ENCODE measurements at places on chromosomes 2 and 18.

- DNase-seq, result no peak
These were observed 80.8 kb downstream of the EHD3 start for GRCh38 chr2:31314761-31315160.

DNA sequence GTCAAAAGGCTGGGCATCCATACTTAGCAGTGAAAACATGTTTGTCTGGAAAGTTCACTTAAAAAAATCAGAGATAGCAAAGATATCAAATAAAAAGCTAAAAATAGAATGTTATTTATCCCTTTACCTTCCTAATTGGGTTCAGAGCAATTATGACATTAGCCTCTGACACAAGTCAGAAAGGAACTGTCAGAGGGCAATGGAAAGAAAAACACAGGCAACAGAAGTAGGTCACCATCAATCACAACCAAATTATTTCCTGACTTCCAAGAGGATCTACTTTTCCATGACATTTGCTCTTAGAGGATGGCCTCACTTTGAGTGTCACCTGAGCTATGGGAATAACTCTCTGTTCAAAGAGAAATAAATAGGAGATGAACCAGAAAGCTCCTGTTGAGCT, 27.5 kb downstream of the MYOM1 start:
- DNase-seq, result no peak

GRCh38 chr2:69829256-69830044, at the start of gene GMCL1:
Gene GMCL1 (plus strand): TSS chr2:69829660. CDS start chr2:69829893, 233 bp downstream.
- DNase-seq, result peak; percentile 99

DNA sequence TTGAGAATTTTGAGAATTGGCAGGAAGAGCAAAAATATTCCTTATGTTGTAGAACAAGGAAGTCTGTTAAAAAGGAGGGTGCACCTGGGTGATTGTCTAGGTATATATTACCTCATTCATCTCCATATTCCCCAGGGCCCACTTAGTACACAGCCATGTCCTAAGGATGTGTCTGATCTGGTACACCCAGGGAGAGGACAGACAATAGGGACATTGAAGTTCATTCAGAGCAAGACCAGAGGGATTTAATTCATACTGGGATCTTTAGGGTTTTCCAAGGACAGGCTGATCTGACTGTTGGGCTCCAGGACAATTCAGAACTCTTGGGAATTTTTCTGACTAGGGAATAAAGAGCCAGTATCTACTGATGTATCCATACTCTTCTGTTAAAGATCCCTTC, 112.1 kb downstream of the PHLPP1 start:
- no peak for DNase-seq

DNA sequence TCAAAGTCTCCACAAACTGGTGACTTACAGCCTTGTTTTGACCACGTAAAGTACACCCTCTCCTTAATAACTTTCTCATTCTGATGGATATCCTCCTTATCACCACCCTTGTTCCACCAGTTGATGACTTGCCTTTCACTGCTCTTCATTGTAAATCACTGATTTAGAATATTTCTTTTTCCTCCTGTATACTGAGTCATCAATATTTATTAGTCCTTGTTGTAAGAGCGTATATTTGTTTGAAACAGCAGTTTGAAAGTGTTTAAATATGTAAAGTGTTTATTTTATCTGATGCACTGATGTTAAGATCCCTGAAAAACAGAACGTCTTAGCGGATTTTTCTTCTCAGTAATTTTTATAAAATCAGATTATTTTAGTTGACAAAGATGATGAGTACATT, 34.2 kb upstream of the DYSF start:
- no peak for DNase-seq

- no peak for DNase-seq
These were observed 37.3 kb downstream of the GREB1 start for GRCh38 chr2:11571170-11571569.

- DNase-seq, result no peak
These were observed 284.5 kb downstream of the ZNF521 start for GRCh38 chr18:25067275-25068025.

DNA sequence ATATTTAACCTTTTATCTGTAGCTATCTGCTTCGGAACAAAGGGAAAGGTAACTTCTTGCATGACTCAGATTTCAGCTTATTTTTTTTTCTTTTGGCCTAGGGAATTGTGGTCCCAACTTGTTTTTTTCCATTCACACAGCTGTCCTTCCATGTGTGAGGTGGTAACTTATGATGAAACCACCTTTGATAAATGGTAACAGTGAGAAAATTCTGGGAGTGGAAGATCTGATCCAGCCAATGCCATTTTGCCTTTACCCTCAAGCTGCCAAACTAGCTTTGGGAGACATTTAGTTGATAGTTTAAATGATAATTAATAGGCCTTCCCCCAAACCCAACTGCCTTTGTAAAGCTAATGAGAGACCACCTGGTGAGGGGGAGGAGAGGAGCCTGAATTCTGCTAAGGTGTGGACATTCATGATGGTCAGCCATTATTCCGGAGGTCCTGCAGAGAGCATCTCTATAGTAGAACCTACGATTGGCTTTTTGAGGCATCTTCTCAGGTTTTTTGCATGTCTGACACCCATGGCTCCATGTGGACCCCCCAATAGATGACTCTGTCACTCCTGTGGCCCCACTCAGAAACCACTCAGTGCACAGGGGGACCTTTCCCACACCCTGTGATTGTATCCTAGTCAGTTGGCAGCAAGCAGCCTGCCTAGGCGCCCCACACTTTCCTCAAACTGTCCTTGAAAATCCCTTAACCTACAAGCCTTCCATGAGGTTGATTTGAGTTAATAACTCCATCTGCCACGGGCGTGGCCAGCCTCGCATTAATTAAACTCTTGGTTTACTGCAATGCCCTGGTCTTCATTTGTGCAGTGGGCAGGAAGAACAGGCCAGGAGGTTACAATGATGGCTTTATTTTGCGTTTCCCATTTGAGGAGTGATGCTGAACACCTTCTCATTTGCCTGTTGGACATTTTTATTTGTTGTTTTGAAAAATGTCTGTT, 263.5 kb upstream of the PXDN start:
- no peak for DNase-seq

- DNase-seq, result no peak
These were observed 66.5 kb downstream of the SLC40A1 start for GRCh38 chr2:189514104-189514503.

- no peak for DNase-seq
These were observed 36.4 kb downstream of the METTL4 start for GRCh38 chr18:2534906-2535305.

DNA sequence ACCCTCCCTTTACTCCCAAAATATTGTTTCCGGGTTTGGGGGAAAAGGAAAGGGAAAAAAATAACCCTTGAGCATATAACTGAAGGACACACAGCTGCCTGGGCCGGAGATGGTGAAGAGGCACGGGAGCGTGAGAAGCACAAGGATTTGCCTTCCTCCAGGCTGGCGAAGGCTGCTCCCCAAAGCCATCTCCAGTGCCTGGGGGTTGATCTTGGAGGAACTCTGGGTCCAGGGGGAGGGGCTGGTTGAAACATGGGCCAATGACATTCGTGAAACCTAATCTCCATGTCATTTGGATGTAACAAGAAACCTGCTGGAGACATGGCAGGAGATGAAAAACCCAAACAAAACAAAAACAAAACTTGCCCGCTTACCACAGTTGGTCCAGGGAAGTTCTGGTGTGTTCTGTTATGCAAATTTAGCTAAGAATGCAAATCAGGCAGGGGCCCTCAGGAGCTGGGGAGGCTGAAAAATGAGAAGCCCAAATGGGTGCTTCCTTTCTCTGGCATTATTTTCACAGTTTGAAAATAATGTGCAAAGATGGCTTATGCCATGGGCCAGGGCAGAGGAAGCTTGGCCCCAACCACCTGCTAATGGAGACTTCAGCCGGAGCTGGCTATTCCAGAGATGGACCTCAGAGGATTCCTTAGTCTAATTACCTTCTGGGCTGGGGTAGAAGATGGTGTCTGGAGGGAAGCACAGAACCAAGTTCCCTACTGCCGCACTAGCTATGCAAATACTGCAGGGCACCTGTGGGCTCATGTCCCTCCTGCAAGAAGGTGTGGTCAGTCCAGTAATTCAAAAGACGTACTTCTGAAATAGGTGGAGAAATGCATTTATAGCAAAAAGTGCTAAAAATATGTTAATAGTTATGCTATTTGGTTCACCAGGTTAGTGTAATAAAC, 180.9 kb downstream of the BCL2 start:
- no peak for DNase-seq

DNA sequence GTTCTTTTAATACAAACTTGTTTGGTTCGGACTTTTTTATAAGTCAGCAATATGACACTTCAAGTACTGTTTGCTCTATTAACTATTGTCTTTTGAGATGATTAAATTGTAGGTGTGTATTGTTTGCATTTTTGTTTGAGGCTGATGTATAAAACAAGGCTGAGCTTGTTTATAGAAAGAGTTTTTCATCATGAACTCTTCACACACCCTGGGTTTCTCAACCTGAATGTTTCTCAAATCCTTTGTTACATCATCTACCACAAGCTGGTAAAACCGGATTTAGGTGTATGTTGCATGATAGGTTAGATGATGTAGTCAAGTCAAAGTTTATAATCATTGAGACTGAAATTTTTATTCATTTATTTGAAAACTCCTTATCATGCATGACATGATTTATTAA, 335.2 kb upstream of the LRATD1 start:
- DNase-seq, result no peak

GRCh38 chr2:31075941-31076590, 62.2 kb downstream of the GALNT14 start:
- DNase-seq, result no peak

- DNase-seq, result no peak
These were observed 3.7 kb downstream of the FBXO48 start for GRCh38 chr2:68463287-68463877.

DNA sequence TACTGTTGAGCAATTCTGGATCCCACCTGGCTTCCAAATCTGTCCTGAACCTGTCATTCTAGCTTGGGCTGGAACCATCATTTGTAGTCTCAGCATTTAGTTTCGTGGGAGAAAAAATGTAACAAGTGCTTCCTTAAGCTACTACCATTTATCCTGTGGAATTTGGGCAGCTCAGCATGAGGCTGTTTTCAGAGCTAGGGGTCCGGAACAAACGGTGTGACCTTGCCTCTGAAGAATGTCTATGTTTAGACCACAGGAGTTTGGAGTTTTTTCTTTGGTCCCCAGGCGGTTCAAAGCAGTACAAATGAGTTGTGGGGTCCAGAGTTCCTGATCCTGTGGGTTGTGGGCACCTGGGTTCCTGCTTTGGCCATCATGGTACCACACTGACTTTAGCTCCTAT, 59.1 kb upstream of the TMEM178A start:
- no peak for DNase-seq

DNA sequence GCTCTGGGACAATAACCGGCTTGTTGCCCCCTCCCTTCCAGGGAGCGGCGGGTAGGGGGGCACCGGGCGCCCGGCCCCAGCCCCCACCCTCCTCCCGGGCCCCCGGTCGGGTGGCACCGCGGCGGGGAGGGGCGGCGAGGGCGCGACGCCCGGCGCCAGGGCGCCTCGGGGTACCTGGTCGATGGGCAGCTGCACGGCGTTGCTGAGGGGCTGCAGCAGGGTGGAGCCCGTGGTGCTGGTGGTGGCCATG, 193 bp downstream of the MBOAT2 start:
- DNase-seq, result no peak

GRCh38 chr2:114192362-114192761, 250.1 kb upstream of the DPP10 start:
- no peak for DNase-seq

- peak; percentile 13 for DNase-seq
These were observed 122.9 kb downstream of the GLI2 start for GRCh38 chr2:120858361-120859106.

GRCh38 chr2:9844576-9844975, 1.3 kb downstream of the TAF1B start:
- DNase-seq, result no peak

GRCh38 chr2:168034616-168035015, 212.8 kb downstream of the STK39 start:
- DNase-seq, result no peak

- no peak for DNase-seq
These were observed 117.6 kb downstream of the MCFD2 start for GRCh38 chr2:46798041-46798440.

GRCh38 chr2:102401456-102401855, 21.5 kb upstream of the IL18RAP start:
- no peak for DNase-seq

DNA sequence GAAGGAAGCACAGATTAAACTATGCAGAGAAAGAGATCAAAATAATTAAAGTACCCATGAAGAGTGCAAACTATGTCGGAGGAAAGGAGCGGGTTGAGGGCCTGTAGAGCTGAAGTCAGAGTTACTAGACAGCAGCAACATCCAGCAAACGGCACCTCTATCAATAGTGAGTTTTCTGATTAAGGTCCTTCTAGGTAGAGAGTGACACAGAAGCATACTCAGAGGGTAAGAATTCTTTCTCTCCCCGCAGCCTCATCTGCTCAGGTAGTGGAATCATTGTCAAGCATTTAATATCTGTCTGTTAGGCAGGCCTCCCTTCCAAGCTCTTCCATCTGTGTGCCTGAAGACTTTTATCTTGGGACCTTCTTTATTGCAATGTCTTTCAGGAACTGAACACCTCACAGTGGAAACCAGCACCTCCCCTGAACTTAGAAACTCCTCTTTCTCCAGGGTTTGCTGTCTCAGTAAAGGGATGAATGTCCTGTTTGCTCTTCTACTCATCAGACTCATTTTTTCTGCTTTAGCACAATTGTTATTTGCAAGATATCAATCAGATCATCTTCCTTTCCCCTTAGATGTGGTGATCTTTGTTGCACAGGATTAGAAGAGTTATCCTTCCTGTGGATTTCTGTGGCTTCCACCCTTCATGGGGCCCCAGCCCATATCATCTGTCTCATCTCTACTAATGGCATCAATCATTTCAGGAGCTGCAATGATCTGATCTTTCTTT, 28.8 kb downstream of the SP140 start:
- no peak for DNase-seq

DNA sequence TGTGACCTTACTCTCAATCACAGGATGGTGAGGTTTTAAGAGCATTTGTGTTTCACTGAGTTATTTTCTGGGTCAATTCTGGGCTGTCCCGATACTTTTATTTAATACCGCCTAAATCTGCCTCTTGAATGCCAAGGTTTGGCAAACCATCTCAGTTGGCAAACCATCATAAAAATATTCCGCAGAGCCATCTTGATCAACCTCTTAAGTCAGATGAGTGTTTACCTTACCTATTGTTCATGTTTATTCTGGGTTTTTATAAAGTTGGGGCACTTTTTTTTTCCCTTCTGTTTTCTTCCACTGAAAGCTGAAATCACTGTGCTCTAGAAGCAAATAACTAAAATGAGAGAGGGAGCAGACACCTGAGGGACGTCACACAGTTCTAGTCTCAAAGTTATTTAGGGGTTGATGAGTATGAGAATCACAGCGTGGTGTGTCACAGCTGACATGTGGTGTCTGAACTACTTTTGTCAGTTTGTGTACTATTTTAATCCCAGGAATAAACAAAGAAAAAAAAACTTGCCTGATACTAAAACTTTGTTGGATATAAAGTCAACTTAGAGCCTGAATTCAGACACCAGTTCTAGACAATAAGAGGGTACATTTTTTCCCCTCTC, 48.6 kb downstream of the ETAA1 start:
- no peak for DNase-seq

- no peak for DNase-seq
These were observed 1396.3 kb upstream of the CELF4 start for GRCh38 chr18:38961880-38962279.

GRCh38 chr2:209391776-209392401, 32.0 kb upstream of the MAP2 start:
- no peak for DNase-seq

GRCh38 chr2:119049968-119050704, 108.1 kb downstream of the MARCO start:
- peak; percentile 54 for DNase-seq
